ENCODE measurements at places on chromosomes 5 and 9.

- DNase-seq = no peak
Observed at GRCh38 chr5:124056326-124056990, 544.5 kb downstream of the CSNK1G3 start.

DNA sequence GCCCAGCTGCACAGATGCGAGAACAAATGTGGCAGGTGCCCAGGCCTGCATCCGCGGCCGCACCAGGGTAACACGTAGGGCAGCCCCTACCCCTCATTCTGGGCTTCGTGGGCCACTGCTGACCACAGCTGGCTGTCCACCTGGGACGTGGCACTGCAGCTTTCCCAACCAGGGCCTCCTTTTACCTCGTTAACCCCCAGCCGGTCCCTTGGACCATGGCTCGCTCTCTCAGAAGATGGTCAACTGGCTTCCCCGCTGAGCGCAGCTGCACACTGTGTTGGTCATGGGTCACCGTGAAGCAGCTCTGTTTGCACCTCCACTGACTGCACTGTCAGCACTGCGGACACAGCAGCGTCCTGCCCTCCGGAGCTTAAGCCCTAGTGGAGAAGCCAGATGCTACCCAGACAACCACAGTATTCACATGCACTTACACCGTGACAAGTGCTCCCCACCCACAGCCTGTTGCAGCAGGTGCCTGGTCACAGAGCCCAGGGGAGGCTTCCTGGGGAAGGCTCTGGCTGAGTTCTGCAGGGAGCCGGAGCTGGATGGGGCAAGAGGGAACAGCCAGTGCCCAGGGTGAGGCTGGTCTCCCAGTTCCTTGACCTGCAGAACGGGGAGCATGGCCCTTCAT is 10.5 kb upstream of the PLEKHG4B start:
- DNase-seq = no peak

- DNase-seq = no peak
Observed at GRCh38 chr5:136123236-136123768, 9.3 kb upstream of the SMAD5 start.

GRCh38 chr9:34983209-34983608 is 6.3 kb upstream of the DNAJB5 start:
- no peak for DNase-seq

DNA sequence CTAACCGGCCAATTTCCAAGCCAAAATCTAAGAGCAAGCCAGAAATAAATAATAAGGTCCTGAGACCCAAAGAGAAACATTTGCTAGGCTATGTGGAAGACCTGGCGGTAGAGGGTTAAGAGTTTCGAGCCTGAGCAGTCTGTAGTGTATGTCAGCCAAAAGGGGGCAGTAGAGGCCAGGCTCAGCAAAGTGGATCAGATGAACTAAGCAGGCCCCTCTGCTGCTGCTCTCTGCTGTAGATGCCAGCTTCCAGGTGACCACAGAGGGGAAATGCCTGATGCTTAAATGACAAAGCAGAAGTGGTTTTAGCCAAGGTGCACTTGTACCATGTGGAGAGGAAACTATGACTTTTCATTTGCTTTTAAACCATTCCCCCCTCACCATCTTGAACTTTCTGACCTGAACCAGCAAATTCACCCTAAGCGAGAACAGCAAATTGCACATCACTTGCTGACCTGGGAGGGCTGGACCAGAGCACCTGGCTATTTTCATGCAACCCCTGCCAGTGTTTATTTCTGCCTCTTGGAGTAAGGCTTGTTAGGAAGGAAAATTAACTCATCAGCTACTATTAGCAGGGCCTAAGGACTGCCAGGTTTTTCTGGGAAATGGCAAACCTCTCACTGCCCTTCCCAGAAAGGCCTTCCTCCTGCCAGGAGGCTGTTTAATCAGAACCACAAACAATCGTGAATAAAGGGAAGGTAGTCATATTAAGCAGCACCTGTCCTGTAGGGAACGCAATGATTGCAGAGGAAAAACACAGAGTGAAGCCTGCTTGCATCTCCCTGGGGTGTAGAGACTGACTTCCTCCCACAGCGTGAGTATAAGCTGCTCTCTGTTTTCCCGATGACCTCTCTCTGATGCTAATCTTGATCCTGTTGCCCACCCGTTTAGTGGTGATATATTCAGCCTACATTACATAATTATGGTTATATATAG is 818.2 kb downstream of the TLR4 start:
- no peak for DNase-seq

- no peak for DNase-seq
Observed at GRCh38 chr5:169029037-169029436, 271.9 kb downstream of the SLIT3 start.

- DNase-seq = no peak
Observed at GRCh38 chr9:23850242-23850689, 24.2 kb upstream of the ELAVL2 start.

- no peak for DNase-seq
Observed at GRCh38 chr5:78808818-78809217, 160.2 kb upstream of the LHFPL2 start.

- DNase-seq = no peak
Observed at GRCh38 chr5:139752506-139753473, 42.8 kb upstream of the PSD2 start.

DNA sequence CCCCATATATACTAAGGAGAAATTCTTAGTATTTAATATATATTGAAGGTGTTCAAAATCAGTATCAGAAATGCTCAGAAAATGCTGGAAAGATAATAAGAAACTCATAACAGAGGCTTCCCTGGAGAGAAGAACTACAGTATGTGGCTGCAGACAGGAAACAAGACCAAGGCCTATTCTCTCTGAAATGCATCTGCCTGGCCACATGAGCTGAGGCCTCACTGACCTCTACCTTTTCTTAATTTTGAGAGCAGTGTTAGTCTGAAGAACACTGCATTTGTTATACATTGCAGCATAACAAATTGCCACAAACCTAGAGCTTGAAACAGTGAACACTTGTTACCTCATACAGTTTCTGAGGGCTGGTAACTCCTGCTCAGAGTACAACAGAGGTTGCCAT is 133.4 kb upstream of the SPEF2 start:
- no peak for DNase-seq

GRCh38 chr5:108125771-108126511 is 256.0 kb downstream of the FBXL17 start:
- DNase-seq = no peak

DNA sequence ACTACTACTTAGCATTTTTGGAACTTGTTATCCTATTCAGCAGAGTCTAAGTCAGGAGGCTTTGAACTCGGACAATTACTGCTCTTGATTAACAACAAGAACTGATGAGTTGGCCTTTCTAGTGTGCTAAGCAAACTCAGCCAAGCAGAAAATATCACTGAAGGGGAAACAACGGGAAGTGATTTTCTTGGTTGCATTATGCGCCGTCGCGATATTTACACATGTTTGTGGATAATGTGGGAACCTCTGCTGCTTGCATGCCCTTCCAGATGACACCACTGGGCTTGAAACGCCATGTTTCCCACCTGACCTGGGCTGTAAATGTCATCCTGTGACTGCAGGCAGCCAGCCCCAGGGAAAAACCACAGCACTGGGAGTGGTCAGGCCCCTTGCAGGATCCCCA is 205.5 kb downstream of the PAX5 start:
- DNase-seq = no peak

DNA sequence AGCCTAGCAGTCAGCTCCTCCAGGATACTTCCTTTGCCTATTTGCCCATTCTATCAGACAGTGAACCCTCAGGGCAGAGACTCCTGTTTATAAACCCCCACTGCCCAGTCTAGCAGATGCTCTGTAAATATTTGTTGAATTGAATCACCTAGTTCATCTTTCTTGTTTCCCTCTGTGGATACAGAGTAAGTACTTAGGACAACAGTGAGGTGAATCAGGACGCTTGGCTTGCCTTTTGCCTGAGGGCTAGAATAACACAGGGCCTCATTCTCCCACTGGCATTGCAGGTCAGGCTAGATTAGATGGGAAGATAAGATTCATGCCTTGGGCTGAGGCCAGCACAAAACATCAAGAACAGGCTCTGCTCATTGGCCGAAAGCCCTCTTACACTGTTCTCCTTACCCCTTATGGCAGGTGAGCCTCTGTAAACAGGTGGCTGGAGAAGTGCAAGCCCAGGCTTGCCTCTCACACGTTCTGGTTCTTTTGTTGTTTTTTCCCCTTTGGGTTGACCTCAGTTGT is 22.2 kb downstream of the TNFSF8 start:
- DNase-seq = no peak

- no peak for DNase-seq
Observed at GRCh38 chr9:88951155-88951542, 40.1 kb upstream of the S1PR3 start.

- no peak for DNase-seq
Observed at GRCh38 chr5:141686648-141687416, 4.8 kb upstream of the ARAP3 start.

GRCh38 chr5:171633776-171634470 is 151.7 kb upstream of the SMIM23 start:
- no peak for DNase-seq

- DNase-seq = no peak
Observed at GRCh38 chr5:177427211-177427822, 841 bp downstream of the GRK6 start.

GRCh38 chr9:69421908-69422801 is 97.1 kb downstream of the ENTREP1 start:
- DNase-seq = no peak

DNA sequence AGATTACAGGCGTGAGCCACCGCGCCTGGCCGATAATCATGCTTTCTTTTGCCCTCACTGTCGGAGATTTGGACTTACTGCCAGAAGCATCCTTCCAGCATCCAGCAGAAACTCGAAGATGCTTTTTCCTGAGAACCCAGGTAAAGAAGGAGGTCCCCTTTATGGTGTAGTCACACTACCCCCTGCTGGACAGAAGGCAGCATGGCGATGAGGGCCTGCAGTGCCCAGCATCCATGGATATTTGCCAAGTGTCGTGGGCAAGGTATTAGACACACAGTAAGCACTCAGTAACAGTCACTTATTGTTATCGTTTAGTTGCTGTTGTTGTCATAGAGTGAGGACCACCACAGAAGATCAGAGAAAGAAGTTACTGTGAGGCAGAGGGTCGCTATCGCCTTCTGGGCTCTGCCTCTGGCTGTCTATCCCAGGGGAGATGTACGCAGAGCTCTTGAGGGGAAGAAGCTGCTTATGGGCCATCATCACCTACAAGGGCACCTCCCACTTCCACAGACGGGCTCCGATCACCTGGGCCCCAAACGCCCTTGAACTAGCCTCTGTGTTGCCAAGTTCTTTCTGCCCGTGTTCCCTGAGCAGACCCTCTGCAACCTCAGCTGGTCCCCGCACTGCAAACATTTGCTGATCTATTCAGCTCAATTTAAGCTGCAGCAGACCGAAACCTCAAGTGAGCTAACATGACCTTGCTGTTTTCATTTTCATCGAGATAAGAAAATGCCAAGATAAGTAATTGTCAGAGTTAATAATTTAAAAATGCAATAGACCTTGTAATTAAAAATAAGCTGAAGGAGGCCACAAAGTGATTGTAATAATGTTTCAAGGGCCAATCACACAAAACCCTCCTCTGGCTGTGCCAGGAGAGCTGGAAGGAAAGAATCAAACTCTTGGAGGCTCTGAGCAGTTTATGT is 23.9 kb downstream of the C5orf15 start:
- no peak for DNase-seq

- DNase-seq = no peak
Observed at GRCh38 chr5:158070859-158071258, 211.9 kb upstream of the CLINT1 start.

DNA sequence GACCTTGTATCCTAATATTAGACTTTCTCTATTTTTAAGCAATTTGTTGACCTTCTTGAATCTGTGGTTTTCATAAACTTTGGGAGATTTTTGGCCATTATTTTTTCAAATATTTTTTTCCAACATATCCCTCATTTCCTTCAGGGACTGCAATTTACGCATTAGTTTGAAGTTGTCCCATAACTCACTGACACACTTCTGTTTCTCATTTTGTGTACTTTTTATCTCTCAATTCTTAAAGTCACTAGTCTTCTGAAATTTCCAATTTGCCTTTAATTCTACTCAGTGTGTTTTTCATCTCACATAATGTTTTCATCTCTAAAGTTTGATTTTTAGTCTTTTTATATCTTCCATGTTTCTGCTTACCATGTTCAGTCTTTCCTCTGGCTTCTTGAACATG is 356.8 kb downstream of the RAB3C start:
- no peak for DNase-seq

DNA sequence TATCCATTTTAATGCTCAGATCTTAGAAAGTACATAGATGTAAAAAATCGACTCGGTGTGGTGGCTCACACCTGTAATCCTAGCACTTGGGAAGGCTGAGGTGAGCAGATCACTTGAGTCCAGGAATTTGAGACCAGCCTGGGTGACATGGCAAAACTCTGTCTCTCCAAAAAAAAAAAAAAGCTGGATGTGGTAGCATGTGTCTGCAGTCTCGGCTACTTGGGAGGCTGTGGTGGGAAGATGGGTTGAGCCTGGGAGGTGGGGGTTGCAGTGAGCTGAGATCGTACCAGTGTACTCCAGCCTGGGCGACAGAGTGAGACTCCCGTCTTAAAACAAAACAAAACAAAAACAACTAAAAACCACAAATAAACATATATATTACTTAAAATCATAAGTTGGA is 61.4 kb downstream of the RASA1 start:
- DNase-seq = no peak

GRCh38 chr5:173328844-173329490 is 753 bp upstream of the STC2 start:
- no peak for DNase-seq

- DNase-seq = no peak
Observed at GRCh38 chr5:119275146-119275545, 80.7 kb upstream of the TNFAIP8 start.

- peak; percentile 58 for DNase-seq
Observed at GRCh38 chr9:121498150-121498486, 1.5 kb downstream of the GGTA1 start.

DNA sequence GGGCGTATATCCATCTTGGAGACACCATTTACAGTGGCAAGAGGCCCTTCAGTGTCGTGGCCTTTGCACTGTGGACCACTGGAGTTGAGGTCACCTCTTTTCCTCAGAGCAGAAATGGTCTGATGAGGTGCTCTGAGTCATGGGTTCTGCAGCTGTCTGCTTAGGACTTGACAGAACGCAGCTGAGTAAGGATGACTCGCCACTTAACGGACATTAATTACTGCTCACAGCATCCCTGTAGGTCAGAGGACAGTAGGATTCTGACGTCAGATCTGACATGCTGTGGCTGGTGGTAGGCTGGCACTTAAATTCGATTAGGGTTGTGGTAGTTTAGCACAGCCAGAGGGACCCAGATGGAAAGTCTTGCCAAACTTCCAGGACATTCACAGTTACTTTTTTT is 479.4 kb downstream of the DMAC1 start:
- no peak for DNase-seq

GRCh38 chr9:115847216-115847615 is 306.4 kb upstream of the PAPPA start:
- no peak for DNase-seq

DNA sequence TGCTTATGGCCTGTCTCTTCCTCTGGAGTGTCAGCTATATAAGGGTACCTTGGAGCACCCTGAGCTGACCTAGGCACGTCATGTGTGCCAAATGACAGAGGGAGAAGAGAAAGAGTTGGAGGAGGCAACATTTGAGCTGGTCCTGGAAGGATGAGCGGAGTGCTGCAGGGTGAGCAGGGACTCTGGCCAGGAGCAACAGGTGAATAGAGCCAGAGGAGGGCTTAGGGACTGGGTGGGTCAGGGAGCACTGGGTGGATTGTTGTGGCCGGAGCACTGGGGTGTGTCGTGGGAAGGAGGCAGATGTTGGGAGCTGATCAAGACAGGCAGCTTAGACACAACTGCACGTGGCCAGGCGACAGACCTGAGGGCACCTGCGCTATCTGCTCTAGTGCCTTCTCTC is 43.6 kb downstream of the TSPAN17 start:
- DNase-seq = no peak
